ENCODE measurements at places on chromosomes 3 and 15.

DNA sequence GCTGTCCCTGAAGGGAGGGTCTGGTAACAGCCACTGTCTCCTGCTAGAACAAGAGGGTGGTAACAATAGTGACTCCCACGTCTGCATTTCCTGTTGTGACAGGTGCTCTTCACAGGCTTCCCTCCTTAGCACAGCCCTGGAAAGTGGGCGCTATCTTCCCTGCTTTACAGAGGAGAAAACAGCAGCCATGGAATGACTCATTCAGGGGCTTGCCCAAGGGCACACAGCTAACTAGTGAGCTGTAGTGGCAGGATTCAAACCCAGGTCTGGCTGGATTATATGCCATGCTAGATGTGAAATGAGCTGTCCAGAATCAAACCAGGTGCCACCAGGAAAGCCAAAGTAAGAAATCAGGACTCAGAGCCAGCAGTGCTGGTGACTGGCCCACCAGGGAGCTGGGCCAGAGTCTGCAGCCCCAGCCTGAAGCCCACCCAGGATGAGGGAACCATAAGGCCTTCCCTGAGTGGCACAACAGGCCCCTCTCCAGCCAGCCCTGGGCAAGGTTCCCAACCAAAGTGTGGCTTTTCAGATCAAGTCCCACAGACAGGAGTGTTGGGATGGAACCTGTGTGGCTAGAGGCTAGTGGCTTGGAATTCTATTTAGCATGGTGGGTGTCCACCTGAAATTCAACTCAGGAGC, 102.4 kb downstream of the ETFA start:
- no peak for DNase-seq

- DNase-seq = peak; percentile 31
Observed at GRCh38 chr15:75597667-75598341, 18.7 kb upstream of the PTPN9 start.

DNA sequence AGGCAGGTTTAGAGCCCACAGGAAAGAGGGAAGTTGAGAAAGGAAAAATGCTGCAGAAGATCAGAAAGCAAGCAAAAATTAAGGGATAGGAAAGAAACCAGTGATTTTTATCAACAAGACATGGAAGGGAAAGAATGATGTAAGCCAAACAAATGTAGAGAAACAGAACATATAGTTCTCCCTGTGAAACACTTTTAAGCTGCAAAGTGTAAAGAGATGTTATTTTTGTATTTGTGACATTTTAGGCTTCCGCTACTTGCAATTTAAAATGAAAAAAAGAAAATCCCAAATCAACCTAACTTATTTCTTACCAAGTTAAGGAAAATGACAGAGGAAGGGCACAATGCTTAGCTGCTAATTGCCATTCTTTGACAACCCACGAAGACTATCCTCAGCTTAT, 111.6 kb downstream of the PDCD6IP start:
- DNase-seq = no peak

- DNase-seq = no peak
Observed at GRCh38 chr3:136186344-136186743, 9.8 kb downstream of the MSL2 start.

DNA sequence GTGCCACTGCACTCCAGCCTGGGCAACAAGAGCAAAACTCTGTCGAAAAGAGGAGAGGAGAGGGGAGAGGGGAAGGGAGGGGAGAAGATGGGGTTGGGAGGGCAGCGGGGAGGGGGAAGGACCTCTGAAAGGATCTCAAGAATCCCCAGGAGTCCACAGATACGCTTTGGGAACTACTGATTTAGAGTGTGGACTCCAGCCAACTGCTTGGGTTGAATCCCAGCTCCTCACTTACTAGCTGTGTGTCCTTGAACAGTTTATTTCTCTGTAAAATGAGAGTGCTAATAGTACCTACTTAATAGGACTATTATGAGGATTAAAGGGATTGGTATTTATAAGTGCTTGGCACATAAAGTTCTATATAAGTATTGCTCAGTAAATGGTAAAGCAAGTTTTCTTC, 45.0 kb upstream of the FAH start:
- DNase-seq = no peak

DNA sequence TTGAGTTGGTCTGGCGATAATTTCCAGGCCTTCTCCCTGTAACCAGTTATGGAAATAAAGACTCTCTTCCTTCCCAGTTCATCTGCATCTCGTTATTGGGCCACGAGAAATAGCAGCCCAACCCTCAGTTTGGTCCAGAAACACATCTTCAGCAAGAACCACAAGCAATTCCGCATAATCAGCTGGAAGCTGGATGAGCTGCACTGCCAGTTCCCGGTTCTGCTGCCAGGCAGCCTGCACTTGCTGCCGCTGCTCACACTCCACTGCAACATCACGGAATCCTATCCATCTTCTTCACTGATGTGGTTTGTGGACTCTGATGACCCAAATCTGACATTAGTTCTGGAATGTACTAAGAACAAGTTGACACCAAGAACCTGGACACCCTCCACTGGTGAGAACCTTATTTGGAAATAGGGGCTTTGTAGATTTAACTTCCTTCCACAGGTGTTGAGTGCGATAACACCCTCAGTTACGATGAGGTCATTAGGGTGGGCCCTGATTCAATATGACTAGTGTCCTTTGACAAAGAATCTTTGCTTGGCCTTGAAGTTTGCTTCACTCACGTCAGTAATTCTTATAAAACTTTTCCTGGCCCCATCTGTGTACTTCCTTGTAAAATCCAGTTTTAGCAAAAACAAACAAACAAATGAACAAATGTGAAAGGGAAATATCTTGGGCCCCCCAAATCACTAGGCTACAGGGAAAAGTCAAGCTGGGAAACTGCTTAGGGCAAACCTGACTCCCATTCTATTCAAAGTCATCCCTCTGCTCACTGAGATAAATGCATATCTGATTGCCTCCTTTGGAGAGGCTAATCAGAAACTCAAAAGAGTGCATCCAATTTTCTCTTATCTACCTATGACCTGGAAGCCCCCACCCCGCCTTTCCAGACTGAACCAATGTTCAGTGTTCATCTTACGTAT, 221.9 kb upstream of the PROK2 start:
- no peak for DNase-seq

DNA sequence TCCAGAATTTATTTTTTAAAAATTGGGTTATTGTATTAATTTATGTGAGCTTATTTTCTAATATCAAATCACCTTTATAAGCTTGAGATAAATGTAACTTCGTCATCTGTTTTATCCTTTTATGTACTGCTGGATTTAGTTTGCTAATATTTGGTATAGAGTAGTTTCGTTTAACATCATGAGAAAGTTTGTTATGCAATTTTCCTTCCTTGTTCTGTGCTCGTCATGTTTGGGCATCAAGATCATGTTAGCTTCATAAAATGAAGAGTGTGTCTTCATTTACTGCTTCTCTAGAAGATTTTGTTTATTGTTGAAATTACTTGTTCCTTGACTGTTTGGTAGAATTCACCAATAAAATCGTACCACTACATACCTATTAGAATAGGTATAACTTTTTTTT, 262.1 kb upstream of the SATB1 start:
- DNase-seq = no peak

DNA sequence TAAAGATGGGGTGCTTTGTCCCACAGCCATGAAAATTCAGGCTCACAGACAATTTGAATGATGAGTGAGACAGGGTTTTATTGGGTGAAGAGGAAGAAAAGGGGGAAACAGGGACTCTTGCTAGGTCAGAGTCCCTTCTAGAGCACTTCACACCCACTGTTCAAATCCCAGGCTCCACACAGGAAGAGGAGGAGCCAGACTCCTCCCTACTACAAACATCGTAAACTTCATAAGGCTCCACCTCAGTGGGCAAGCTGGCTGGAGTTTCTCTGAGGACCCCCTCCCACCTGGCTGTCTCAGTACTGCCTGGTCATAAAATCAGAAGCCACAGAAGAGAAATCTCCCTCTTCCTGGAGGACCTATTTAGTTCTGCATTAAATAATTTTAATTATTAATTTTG, 80.3 kb upstream of the KCNMB2 start:
- no peak for DNase-seq

DNA sequence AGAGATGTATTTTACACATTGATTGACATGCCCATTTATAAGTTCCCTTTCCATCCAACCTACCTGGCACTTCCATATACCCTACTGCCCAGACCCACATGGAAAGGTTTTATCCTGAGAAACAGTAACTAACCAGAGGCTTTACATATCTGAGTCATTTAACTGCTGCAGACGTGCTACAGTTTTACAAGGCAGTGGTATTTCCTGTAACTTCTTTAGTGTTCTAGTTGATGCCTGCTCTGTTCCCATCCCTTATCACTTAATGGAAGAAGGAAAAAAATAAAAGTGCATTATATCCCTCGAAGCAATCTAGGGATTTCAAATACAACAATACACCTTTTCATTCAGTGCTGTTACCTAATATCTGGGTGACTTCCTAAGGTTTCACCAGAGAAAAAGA, 107.1 kb downstream of the TMCO5A start:
- DNase-seq = no peak

DNA sequence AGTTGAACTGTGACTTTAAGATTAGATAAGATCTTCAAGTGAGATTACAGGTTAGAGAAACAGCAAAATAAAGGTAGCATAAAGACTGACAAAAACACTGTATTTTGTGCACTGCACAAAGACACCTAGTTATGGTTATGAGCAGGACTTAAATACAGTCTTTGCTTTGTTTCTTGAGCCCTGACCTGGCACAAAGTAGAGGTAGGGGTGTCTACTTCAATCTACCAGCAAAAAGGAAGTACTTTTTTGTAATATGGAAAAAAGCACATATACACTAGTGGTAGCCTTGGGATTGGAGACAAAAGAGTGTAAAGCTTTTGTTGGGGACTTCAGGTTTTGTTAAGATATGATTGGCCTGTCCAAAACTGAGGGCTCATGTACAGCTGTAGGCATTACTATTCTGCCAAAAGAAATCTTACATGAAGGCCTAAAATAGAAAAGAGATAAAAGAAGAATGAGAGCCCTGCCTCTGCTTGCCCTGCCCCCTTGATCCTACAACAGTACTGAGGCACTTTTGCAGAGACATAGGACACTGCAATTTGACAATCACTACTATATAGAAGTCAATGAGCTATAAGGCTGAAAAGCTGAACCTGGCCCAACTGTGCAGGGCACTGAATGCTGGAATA, 194.3 kb downstream of the CBLB start:
- no peak for DNase-seq

- no peak for DNase-seq
Observed at GRCh38 chr3:62093025-62093424, 280.3 kb downstream of the FEZF2 start.

- DNase-seq = no peak
Observed at GRCh38 chr15:78399091-78399490, 38.9 kb upstream of the IREB2 start.

- DNase-seq = no peak
Observed at GRCh38 chr3:171321559-171322360, 138.4 kb downstream of the TNIK start.

- no peak for DNase-seq
Observed at GRCh38 chr15:96969732-96970710, 639.5 kb downstream of the NR2F2 start.

- DNase-seq = no peak
Observed at GRCh38 chr3:156655819-156656550, 18.4 kb upstream of the TIPARP start.

DNA sequence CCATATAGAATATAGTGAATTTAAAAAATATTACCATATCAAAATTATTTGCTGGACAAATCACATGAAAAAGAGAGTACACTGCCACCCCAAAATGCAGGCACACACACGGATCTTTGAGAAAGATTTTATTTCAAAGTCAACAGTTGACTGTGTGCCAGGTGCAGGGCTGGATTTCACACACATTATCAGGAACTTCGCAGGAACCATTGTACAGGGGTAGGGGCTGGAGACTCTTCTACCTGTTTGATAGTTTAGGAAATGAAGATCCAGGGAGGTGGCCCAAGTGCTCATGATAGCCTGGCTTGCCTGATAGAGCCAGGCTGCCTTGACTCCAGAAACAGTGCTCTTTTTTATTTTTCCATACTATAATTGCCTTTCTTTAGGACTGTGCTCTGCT, 54.2 kb downstream of the IL1RAP start:
- DNase-seq = no peak

GRCh38 chr3:123385981-123386380, 62.9 kb downstream of the ADCY5 start:
- DNase-seq = no peak

GRCh38 chr3:159751146-159751545, 237.5 kb upstream of the IL12A start:
- DNase-seq = no peak

- DNase-seq = no peak
Observed at GRCh38 chr3:43478118-43478785, 143.6 kb downstream of the ANO10 start.

DNA sequence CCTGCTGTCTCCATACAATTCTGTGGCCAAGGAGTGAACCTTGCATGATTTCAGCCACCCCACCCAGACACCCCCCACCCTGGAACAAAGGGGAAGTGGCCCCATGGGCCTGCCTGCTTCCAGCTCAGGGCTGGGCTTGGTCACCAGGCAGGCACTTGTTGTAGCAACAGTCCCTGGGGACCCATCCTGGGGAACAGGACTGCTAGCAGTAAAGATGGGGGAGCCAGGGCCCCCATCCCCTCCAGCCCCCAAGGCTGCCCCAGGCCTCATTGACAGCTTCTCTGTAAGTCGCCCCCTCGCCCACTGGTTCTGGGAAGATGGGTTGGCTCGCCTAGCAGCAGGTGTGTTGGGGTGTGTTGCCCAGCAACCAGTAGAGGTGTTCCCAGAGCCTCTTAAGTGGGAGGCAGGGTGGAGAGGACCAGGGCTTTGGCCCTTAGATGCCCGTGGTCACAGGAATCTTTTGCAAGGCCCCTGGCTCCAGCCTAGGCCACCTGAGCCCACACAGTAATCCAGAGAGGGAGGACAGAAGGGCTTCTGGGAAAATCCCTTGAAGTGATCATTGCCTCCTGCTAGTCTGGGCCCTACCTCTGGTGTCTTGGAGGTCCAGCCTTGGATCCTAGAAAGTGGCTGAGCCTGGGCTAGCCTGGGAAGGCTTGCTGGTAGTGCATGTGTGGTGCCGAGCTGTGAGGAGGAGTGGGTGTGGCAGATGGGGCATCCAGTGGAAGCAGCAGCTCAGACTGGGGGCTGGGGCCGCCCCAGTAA, 48.9 kb downstream of the CYP11A1 start:
- DNase-seq = no peak

DNA sequence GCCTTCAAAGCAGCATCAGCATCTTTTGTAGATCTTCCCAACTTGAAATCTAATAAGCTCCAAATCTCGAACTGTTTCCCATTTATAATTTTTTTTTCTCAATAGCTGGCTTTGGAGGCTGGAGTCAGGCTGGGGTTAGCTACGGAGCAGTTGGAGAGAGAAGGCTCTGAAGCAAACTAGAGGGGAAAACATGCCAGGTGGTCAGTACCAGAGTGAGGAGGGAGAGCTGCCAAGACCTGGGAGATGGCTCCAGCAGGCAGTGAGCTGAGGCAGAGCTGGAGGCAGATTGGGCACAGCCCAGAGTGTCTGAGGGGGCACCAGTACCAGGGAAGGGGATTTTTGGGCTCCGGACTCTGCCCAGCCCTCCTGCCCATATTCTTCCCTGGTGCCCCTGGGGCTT, 311.2 kb downstream of the RPLP1 start:
- DNase-seq = no peak

GRCh38 chr3:44996556-44996969, 20.5 kb downstream of the EXOSC7 start:
- DNase-seq = no peak

Measured in central memory CD4-positive, alpha-beta T cell (primary cell).